Stimulated activated CD8-positive, alpha-beta memory T cell treated with anti-CD3 and anti-CD28 coated beads, Interleukin-15, amount 100 ng/mL, for 1 hour (primary cell): ENCODE measurements at places on chromosomes 2 and 18.

DNA sequence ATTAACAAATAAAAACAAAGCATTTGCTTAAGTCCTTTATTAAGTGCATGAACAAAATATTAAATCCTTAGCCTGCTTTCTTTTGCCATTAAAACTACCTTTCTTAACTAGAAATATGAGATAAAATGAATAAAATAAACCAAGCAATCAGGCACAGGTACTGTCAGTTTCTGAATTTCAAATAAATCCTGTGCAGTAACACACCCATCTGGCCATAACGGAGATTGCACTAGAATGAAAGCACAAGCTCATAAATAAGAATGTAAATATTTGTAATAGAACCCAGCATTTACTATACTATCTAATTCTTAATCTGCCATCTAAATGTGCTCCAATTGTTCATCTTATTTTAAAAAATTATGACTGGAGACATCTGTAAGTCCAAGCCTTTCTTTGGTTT lies 31.9 kb downstream of the PRKRA start:
- no peak for DNase-seq

DNA sequence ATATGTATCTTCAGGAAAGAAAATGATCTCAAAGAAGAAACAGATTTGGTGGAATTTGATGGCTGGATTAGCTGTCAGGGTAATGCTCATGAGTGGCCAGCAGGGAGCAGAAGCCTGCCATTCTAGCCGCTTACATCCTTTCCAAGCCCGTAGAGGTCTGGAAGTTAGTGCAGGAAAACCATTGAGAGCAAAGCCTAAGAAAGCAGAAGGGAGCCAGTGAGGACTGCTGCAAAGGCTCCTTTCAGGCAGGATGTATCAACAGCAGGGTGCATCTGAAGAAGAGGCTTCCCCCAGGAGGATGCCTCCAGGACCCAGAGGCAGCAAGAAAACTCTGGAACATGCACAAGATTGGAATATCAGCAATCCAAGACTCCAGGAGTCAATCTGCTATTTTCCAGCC lies 22.9 kb upstream of the LBH start:
- DNase-seq: no peak

DNA sequence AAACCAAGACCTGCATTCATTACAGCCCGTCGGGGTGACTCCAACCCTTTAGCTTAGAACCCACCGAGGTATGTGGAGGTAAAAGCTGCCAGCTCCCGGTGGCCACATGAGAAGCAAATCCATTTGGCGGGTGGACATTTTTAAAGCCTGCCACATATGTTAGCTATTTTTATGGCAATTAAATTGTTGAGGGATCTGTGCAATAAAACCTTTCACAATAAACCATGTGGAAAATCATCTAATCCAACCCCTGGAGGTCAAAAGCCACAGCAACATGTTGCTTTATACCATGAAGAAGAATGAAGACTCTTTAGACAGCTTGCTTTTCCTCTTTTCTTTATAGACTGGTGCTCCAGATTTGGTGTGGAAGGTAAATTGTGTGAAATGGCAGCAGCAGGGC lies 176.3 kb downstream of the AGPS start:
- no peak for DNase-seq

DNA sequence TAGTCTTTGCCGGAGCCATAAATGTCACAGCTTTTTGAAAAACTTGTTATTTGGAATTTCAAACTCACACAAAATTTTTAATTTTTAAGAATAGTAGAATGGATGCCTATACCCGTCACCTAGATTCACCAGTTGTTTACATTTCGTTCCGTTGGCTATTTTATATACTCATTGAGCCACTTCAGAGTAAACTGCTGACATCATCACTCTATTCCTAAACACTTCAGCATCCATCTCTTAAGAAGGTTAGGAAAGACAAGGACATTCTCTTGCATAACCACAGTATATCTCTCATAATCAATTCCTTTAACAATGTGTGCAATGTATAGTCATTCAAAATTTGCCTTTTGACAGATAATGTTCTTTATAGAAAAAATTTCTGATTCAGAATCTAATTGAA lies 1065.8 kb downstream of the LRP1B start:
- no peak for DNase-seq

DNA sequence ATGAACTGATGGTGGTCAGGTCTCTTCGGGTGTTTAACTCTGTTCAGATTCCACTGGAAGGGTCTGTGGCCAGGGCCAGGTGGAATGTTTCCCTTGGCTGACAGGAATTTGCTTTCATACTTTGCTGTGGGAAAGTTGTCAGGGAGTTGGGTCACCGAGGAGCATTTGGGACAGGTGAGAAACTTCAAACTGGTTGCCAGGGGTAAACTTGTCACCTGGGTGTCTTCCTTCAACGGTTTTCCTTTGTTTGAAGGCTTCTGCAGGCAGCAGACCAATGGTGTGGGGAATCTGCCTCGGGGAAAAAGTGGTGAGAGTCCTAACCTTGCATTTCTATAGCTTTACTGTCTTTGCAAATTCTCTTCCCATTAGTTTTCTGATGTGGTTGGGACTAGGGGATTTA lies 92.2 kb downstream of the TGFA start:
- DNase-seq: no peak

DNA sequence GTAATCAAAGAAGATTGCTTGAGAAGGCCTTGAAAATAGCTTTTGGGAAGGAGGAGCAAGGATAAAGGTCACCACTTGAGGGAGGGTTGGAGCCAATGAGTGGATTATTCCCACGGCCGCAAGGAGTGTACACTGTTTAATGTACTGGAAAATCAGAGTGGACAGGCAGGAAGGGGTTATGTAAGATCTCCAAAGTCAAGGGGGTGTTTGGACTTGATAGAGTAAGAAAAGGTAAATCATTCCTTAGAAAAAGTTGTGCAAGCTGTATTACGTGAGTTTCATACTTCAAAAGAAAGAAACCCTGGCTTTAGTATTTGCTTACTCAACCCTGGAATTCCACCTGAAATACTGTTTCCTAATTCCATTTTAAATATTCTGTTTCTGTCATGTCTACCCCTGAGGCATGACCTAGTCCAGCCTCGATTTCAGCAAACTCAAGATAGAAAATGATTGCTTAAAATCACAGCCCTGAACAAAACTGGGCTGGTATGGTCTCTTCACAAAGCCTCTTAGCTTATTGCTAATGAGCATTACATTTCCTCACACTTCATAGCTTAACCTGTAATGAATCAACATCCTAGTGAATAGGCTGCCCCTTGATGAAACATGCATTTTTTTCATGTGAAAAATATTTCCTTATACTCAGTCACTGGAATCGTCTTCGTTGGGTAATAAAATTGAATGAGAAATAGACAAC lies 1.1 kb downstream of the MREG start:
- DNase-seq: no peak

GRCh38 chr2:67627456-67628207 lies 230.5 kb downstream of the ETAA1 start:
- no peak for DNase-seq

GRCh38 chr2:119442850-119443249 lies 11.2 kb downstream of the TMEM37 start:
- DNase-seq: no peak
